Activated naive CD4-positive, alpha-beta T cell (primary cell): ENCODE measurements at places on chromosomes 5 and 9.

DNA sequence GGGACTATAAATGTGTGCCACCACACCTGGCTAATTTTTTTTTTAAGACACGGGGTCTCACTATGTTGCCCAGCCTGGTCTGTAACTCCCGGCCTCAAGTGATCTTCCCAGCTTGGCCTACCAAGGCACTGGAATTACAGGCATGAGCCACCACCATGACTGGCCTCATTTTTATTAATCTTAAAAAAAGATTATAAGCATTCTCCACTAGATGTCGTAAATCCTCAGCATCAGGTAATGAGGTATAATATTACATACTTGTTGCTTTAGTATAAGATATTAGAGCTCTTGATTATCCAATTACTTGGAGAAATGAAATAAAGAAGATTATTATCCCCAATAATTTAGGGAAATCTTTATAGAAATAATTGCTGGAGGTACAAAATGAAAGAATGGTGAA is 78.2 kb upstream of the HTR1A start:
- DNase-seq, result no peak

DNA sequence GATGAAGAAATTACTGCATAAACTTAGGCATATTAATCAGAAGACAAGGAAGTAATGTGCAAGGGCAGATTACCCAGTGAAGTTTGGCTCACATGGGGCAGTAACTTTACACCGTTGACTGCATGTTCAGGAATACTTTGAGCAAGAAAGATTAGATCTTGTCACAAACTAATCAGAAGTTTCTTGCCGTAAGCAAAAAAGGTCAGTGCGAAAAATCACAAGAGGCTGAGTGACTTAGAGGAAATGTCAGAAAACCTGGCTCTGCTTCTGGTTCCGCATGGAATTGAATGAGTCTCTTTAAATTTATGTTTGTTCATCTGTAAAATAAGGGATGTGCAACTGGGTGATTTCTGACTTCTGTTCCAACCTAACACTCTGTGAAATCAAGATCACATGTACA is 64.4 kb downstream of the PARP8 start:
- no peak for DNase-seq

DNA sequence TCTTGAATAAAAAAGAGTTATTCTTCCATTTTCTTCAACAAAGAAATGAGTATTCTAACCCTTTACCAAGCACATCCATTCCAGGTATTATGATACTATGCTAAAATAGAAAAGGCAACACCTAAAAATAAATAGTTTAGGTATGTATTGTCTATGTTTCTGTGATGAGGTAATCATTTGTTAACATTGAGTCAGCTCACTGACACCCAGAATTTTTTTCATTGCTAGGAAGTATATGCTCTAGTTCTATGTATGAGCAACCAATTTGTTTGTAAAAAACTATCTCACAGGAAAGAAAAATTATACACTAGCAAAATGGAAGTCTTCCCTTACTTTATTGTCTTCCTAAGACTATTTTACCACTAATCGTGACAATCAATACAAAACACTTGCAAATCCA is 615.6 kb upstream of the GRIN3A start:
- DNase-seq, result no peak

DNA sequence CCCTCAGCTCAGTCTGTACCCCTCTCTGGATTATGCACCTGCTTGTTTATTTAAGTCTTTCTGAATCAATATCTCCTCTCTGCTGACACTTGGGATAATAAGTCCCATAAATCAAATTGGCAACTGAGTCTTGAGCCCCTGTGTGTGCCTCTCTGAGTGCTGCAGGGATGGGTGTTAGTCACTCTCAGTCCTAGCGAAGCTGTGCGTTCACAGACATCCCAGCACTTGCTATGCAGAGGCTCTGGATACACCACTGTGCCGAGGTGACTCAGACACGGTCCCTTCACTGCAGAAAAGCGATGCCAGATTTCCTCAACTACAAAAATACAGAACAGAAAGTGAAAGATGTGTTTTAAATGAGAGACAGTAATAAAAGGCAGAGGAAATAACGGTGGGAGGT is 4.1 kb upstream of the KCNMB1 start:
- no peak for DNase-seq

DNA sequence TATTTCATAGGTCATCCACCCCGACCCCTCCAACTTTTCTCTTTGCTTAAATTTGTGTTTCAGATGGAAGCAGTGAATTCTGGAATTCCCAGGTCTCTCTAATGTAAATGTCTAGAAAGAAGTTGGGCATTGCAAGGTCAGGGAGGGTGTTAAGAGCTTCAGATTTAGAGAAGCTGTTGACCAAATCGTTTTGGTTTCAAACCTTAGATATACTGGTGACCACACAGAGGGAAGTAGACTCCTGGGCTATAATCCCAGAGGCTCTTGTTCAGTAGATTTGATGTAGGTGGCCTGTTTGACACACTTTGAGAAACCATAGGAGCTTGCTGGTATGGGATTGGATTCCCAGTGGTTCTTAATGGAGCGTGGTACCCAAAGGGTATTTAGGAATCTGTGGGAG is 137.3 kb upstream of the KLF9 start:
- no peak for DNase-seq

GRCh38 chr5:143525176-143525575 is 121.7 kb upstream of the NR3C1 start:
- no peak for DNase-seq

DNA sequence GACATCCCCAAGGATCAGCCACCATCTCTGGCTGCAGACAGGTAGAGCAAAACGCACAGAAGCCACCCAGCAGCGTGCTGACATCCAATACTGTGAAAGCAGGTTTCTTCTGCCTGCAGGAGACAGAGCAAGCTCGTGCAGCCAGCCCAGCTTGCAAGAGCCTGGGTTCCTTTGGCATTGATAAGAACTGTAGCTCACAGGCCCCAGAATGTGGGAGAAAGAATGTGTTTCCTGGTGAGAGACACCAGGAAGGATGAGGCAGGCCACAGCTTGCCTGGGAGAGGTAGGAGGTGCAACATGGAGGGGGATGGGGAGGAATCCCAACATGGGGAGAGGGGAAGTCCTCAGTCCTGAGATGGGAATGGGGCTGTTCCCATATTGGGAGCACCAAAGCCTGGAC is 34.0 kb upstream of the ARAP3 start:
- no peak for DNase-seq

DNA sequence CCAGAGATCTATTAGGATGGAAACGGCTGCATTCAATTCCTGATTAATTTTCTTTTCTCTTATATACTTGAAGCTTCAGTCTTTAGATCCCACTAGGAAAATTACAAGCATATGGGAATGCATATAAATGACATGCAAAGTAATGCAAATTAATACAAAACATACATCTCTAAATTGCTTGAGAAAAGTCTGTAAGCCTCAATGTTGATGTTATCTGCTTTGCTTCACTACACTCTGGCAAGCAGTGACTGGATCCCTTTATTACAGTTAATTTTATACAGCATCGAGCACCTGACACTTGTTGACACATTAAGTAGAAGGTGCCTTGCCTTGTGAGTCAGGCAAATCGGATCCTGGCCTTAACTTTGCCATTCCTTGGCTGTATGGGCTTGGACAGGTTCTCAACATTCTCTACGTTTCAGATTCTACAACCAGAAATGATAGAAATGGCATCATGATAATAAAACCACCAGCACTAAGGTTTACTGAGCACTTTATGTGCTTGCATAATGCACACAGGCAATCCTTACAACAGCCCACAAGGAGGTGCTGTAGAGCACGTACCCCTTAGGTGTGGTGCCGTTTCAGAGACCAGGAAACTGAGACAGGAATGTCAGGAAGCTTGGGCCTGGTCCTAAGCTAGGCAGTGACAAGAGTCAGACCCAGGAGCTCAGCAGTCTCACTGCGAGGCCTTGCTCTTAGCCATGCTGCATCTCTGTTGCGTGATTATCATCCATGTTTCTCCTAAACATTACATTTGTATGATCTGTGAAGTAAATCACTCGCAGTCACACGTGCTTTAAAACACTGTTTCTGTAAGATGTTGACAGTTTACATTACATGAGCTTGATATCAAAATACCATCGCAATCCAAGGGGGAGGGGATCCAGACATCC is 2.7 kb downstream of the GCNT4 start:
- no peak for DNase-seq

- no peak for DNase-seq
Measured at GRCh38 chr5:178998441-178998840, 3.3 kb upstream of the GRM6 start.

DNA sequence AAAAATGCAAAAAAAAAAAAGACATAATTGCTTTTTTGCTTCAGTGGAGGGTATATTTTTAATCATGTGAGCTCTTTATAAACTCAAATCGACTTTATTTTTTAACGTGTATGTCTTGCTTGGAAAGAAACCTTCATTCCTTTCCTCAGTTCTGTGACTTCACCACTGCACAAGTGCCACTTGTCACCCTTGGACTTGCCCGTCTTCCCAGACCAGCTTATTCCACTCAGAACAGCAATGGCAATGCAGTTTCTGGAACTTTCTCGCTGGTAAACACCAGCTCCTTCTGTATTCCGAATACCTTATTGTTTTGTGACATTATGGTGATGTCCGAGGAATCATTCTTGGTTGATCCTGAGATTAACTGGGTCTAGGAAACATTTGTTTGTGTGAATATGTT is 440.5 kb upstream of the ADAMTS16 start:
- DNase-seq, result no peak

DNA sequence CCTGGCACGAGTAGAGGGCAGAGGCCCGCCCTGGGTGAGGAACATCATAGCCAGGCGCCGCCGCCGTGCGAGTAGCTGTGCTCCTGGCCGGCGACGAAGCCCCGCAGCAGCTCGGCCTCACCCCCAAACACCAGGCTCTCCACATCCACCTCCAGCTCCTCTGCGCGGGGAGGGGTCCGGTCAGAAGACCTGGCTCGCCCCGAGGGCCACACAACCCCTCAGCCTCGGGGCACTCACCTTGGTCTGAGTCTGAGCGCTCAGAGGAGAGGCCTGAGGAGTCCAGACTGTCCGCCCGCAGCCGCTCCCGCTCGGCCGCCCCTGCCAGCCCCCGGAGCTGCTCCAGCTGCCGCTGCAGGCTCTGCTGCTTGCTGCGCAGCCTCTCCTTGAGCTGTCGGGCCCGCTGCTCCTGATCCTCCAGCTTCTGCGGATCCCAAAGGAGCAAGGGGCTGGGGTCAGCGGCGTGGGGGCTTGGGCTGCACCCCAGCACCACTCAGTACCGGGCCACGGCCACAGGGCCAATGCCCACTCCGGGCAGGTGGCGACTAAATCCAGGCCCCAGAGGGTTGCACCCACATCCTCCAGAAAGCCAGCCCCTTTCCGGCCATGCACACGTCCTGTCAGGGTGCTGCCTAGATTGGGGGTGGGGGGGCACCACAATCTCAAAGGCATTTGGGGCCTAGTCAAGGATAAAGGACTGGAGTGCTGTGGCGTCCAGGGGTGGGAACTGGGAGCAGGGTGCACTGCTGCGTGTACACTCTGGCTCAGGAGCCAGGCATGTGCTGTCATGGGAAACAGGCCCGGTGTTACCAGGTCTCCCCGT is 3.9 kb downstream of the MXD3 start:
- DNase-seq, result no peak
